ENCODE measurements at places on chromosomes 3 and 15.

- no peaks in the 10 kb centered on the region for H3K36me3 ChIP-seq
- H3K27me3 ChIP-seq, result peaks cover 23% of the 10 kb centered on the region
- H3K4me1 ChIP-seq, result no peaks in the 10 kb centered on the region
Measured at GRCh38 chr3:8517487-8517886, 15.9 kb downstream of the LMCD1 start.

DNA sequence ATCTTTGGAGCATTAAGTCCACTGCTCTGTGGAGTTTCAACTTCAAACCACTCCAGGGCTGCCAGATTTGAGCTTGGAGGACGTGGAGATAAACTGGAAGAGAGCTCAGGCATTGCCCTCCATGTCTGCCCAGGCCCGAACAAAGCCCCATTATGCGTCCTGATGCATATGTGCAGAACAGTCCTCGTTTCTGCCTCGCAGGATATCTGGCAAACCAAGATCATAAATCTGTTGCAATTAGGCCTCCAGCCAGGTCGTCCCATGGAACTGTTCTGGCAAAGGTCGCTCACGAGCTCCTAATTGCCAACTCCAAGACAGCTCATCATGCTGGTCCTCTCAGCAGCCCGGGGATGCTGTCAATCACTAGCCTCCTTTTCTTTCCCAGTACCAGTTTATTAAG, 91.2 kb downstream of the SEMA5B start:
- no peak overlapping the region for H3K27ac ChIP-seq
- H3K27me3 ChIP-seq, result peaks cover 7% of the 10 kb centered on the region
- no peaks in the 10 kb centered on the region for H3K36me3 ChIP-seq
- ATAC-seq, result no peak
- no peak overlapping the region for H3K4me3 ChIP-seq

GRCh38 chr15:83919978-83920510, 266.1 kb downstream of the ADAMTSL3 start:
- no peak overlapping the region for H3K27ac ChIP-seq
- ATAC-seq, result no peak

- H3K27ac ChIP-seq, result no peak overlapping the region
- ATAC-seq, result no peak
- H3K27me3 ChIP-seq, result no peaks in the 10 kb centered on the region
- H3K36me3 ChIP-seq, result peaks cover 34% of the 10 kb centered on the region
- H3K4me1 ChIP-seq, result peaks cover 28% of the 10 kb centered on the region
Measured at GRCh38 chr3:38001456-38002081, 11.0 kb downstream of the VILL start.

DNA sequence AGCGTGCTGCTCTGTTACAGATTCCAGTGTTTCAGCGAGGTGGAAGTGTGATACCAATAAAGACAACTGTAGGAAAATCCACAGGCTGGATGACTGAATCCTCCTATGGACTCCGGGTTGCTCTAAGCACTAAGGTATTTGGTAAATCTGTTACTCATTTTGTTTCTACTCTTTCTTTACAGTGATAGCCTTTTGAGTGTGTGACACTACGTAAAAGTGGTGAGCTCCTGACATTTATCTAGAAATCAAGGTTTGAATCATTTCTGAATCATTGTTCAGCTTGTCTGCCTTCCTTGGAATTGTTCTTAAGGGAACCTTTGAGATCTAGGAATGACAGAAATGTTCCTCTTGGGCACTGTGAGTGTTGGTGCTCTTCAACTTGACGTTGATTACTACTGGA, 11.2 kb upstream of the CAPN3 start:
- ATAC-seq, result peak; percentile 42
- no peak overlapping the region for H3K27ac ChIP-seq
- H3K27me3 ChIP-seq, result no peaks in the 10 kb centered on the region
- peaks cover 72% of the 10 kb centered on the region for H3K36me3 ChIP-seq
- no peaks in the 10 kb centered on the region for H3K4me1 ChIP-seq

- peaks cover 32% of the 10 kb centered on the region for H3K27me3 ChIP-seq
- H3K4me3 ChIP-seq, result no peak overlapping the region
- peaks cover 7% of the 10 kb centered on the region for H3K4me1 ChIP-seq
- H3K27ac ChIP-seq, result no peak overlapping the region
- no peak for ATAC-seq
Measured at GRCh38 chr3:194118920-194119319, 17.0 kb upstream of the HES1 start.
